Naive B cell (primary cell): ENCODE measurements at places on chromosomes 7 and 10.
A peak's percentile ranks its signal among the peaks of the same experiment; 100 is the strongest.

GRCh38 chr7:17041324-17041723, 159.5 kb upstream of the AGR3 start:
- no peaks in the 10 kb centered on the region for H3K4me1 ChIP-seq
- DNase-seq, result no peak
- no peaks in the 10 kb centered on the region for H3K36me3 ChIP-seq
- H3K27me3 ChIP-seq, result no peaks in the 10 kb centered on the region

- H3K27me3 ChIP-seq, result no peaks in the 10 kb centered on the region
- H3K36me3 ChIP-seq, result no peaks in the 10 kb centered on the region
- H3K27ac ChIP-seq, result no peak overlapping the region
- H3K4me1 ChIP-seq, result no peaks in the 10 kb centered on the region
Measured at GRCh38 chr10:19762026-19762425, 54.2 kb upstream of the PLXDC2 start.

GRCh38 chr7:158751751-158752150, 47.1 kb upstream of the NCAPG2 start:
- DNase-seq, result no peak
- peaks cover 15% of the 10 kb centered on the region for H3K36me3 ChIP-seq
- no peak overlapping the region for H3K4me3 ChIP-seq
- H3K27ac ChIP-seq, result no peak overlapping the region
- no peaks in the 10 kb centered on the region for H3K4me1 ChIP-seq

DNA sequence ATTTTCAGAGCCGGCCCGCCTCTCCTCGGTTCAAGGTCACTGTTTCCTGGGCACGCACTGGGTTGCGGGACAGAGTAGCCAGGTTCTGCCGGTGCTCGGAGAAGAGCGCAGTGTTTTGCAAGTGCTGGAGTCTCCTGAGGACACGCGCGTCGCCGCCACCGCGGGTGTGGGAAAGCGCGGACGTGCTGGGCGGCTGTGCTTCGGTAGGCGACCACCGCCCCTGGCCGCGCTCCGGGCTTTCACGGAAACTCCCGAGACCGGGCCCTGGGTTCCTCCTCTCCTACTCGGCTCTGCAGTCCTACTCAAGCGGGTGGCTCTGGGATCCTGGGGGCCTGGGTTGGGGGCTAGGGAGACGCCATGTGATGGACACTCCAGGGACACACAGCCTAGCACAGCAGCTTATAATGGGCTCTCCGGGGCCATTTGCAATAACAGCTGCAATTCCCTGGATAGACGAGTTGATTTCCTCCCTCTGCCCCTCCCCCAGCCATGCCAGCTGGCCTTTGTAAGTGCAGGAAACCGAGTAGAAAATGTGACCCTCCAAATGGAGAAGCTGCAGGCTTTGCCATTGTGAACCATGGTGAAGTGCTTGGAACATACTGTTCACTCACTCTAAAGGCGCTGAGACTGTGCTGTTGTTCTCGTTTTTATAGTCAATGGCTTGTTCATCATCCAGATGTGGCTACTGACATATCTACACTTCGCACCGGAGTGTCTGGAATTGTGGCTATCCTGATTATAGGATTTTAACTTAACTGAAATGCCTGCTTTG, 2.1 kb downstream of the FRAT1 start:
- H3K4me1 ChIP-seq, result peaks cover 46% of the 10 kb centered on the region
- H3K27ac ChIP-seq, result peak overlapping the region; percentile 95
- H3K36me3 ChIP-seq, result no peaks in the 10 kb centered on the region
- H3K4me3 ChIP-seq, result peak overlapping the region; percentile 94

DNA sequence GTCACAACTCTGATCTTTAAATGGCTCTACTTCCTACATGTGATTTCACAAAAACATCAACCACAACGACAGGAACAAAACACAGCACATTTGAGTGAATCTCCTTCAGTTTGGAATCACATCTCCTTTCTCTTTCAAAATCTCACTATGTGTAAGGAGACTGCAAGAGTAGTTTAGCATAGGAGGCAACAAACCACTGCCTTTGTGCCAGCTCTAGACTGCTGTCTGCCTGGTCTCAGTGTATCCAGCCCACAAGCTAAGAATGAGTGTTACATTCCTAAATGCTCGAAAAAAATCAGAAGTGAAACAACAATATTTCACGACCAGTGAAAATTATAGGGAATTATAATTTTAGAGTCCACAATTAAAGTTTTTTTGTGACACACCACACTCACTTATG, 217.0 kb upstream of the STEAP4 start:
- H3K4me1 ChIP-seq, result no peaks in the 10 kb centered on the region
- H3K27ac ChIP-seq, result no peak overlapping the region
- no peaks in the 10 kb centered on the region for H3K36me3 ChIP-seq
- no peak overlapping the region for H3K4me3 ChIP-seq

DNA sequence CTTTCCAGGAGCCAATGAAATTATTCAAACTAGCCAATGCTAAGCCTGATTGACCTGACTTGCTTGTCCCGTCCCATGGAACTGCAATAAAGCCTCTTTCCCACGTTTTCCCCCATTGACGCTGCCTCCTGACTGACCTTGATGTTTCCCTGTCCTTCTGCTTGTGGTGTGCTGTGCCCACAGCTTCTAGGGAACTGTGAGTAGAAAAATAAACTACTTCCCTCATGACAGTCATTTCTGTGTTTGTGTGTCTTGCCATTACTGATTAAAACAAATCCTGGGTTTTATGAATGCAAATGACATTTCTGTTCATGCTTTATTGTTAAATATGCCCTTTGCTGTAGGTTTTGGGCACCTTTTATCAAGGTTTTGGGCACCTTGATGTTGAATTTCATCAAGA, 91.3 kb upstream of the ABI1 start:
- no peak overlapping the region for H3K27ac ChIP-seq
- no peak overlapping the region for H3K4me3 ChIP-seq
- peaks cover 5% of the 10 kb centered on the region for H3K27me3 ChIP-seq
- no peaks in the 10 kb centered on the region for H3K36me3 ChIP-seq
- H3K4me1 ChIP-seq, result no peaks in the 10 kb centered on the region
